ENCODE measurements at places on chromosomes 6 and 20.
A peak's percentile ranks its signal among the peaks of the same experiment; 100 is the strongest.

DNA sequence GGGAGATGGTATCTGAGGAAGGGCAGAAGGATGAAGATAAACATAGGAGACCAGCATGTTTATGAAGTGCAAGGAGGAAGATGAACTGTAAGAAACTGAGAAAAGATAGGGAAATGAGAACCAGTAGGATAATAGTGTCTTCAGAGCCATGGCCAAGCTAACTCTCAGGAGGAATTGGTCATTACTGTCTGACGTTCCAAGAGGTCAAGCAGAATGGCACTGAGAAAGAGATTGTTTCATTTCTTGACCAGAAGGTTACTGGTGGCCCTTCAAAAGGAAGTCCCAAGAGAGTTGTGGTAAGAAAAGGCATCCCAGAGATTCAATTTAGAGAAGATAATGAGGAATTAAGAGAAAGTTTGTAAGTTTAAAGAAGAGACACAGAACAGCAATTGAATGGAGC, 47.5 kb downstream of the EYA4 start:
- DNase-seq, result no peak

DNA sequence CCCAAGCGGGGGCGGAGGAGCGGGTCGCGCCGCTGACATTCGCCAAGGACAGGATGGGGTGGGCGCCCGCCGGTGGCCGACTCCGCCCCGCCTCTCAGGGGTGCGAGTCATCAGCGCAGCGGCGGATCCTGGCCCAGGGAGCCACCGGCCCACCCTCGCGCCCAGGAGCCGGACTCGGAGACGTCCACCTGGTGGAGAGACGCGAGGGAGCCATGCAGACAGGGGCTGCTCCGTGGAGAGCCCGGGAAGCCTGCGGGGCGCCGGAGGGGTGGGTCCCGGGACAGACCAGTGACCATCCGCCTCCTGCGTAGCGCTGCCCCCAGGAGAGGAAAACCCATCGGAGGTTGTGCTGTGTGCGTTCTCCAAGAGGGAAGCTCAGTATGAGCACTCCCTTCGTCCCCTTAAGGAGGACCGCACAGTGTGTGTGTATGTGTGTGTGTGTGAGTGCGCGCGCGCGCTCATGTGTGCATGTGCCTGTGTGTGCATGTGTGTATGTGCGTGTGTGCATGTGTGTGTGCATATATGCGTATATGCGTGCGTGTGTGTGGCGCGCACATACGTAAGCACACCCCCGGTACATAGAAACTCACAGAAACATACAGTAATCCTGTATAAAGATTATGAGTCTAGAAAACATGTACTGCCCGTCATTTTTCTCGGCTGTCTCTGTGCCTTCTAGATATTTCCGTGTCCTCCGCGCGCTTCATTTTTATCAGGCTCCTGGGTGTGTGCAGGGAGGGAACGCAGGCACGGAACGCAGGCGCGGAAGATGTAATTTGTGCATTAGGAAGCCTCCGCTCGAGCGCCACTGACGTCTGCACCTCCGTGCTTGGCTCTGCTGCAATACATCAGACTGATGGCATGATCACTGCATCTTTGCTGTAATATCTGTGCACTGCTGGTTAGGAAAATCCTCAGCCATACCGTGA, 158.9 kb downstream of the TBXT start:
- peak; percentile 69 for DNase-seq

DNA sequence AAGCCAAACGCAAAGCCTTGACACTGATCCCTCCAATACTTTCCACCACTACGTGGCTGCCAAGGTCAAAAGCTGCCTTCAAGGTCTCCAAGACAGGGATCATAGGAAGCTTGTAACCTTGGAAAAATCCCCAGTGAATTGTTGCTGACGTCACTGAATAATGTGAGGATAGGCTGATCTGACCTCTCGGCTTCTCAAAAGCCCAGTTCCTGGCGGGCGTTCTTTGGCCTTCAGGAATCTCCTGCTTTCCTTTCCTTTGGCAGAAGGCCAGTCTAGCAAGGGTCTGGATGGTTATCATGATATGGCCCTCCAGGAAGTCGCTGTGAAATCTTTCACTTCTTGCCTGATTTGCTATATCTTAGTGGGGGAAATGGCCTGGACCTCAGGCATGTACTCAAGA, 61.4 kb upstream of the TNFAIP3 start:
- no peak for DNase-seq

DNA sequence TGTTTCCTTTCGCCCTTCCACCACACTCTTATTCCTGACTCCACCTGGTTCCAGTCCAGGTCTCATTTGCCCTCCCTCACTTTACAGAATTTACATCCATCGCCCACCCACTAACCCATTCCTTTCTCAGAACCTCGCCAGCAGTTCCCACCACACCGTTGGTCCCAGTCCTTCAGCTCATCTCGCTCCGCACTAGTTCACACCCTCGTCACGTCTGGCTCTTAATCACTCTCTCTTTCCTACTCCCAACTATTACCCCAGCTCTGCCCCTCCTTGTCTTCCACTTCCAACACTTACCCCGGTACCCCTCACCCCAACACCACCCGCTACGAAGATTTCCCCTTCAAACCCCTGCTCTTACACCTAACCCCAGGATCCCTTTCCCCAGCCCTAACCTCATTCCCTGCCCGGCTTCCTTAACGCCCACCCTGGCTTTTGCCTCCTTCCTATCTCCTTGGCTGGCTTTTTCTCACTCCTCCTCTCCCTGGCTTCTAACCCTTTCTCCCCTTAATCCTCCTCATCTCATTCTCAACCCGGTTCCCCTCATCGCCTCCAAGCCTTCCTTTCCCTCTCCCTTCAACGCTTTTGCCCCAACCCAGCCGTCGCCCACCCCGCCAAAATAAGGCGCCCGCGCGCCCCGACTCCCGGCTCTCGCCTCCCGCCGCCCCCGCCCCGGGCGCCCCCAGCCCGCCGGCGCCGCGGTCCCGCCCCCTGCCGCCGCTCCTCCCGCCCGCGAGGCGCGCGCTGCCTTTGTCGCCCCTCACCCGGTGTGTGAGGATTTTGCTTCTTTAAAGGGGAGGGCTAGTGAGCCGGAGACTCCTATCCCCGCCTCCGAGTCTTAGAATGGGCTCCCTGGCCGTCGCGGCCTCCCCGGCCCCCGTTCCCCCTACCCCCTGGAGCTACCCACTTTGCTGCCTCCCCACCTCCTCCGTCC, 542 bp downstream of the USP49 start:
- peak; percentile 24 for DNase-seq

DNA sequence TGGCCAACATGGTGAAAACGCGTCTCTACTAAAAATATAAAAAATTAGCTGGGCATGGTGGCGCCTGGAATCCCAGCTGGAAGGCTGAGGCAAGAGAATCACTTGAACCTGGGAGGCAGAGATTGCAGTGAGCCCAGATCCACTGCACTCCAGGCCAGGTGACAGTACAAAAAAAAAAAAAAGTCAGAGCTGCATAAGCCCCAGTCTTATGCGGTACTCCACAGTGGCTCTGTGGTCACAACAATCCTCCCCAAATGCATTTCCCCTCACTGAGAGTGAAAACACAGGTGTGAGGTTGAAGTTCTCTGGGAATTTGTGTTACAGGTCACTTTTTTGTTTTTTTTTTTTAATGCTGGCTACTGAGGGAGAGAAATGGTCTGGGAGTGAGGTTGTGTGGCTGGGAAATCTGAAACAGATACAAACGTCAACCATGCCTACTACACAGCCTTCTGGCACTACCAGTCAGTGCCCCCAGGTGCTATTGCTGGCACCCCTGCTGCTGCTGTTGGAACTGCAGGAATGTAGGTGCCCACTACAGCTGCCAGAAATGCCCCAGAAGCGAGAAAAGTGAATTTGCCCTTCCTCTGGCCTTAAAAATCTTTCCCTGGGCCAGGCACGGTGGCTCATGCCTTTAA, 5.7 kb downstream of the MRPS26 start:
- DNase-seq, result no peak

DNA sequence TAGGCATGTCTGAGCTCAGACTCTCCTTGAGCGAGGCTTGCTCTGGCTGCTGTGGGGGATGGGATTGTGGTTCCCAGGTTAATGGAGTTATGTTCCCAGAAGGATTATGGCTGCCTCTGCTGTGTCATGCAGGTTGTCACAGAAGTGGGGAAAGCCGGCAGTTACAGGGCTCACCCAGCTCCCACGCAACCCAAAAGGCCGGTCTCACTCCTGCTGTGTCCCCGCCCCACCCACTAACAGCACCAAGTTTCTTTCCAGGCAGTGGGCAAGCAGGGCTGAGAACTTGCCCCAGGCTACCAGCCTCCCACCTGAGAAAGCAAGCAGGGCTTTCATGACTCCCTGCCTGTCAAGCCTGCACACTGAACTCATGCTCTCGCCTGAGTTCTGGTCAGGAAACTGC, 750.5 kb downstream of the FRK start:
- no peak for DNase-seq

DNA sequence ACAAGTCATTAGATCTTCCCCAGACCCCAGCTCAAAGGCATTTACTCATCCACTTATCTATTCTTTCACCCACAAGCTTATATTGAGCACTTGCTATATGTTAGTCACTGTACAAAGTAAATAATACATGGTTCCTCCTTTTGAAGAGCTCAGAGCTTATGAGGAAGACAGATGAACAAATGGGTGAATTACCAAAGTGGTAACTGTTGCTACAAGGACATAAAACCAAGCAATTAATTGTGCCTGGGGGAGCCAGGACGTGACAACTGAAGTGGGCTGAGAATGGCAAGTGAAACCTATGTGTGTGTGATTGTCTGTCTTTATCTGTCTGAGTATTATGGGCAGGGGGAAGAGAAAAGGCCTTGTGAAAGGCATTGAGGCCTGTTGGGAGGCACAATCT, 45.6 kb upstream of the AKIRIN2 start:
- DNase-seq, result no peak

GRCh38 chr6:144566868-144567615, 281.9 kb downstream of the UTRN start:
- DNase-seq, result peak; percentile 42

- DNase-seq, result peak; percentile 74
Observed at GRCh38 chr6:13194852-13195251, 133.5 kb downstream of the TBC1D7 start.

- DNase-seq, result no peak
Observed at GRCh38 chr6:14444295-14444972, 326.9 kb downstream of the CD83 start.

- no peak for DNase-seq
Observed at GRCh38 chr20:51135926-51136715, 113.2 kb upstream of the KCNG1 start.

Measured in iris pigment epithelial cell (primary cell).